GM23248 (cell line): ENCODE measurements at places on chromosomes 11 and 22.

- peak; percentile 17 for DNase-seq
Observed at GRCh38 chr22:47094861-47095330, 332.4 kb downstream of the TBC1D22A start.

- no peak for DNase-seq
Observed at GRCh38 chr11:63462137-63462536, 28.8 kb downstream of the PLAAT5 start.

GRCh38 chr11:47854667-47855066, 6.5 kb upstream of the NUP160 start:
- DNase-seq = no peak

- no peak for DNase-seq
Observed at GRCh38 chr22:19982991-19983578, 33.5 kb downstream of the ARVCF start.

GRCh38 chr11:124961972-124962609, 8.1 kb downstream of the CCDC15 start:
- DNase-seq = peak; percentile 83

- no peak for DNase-seq
Observed at GRCh38 chr11:119531623-119532022, 108.7 kb upstream of the THY1 start.

GRCh38 chr11:45603946-45604682, 61.3 kb downstream of the CHST1 start:
- no peak for DNase-seq

- peak; percentile 76 for DNase-seq
Observed at GRCh38 chr11:102757823-102758549, 22.4 kb downstream of the MMP10 start.

DNA sequence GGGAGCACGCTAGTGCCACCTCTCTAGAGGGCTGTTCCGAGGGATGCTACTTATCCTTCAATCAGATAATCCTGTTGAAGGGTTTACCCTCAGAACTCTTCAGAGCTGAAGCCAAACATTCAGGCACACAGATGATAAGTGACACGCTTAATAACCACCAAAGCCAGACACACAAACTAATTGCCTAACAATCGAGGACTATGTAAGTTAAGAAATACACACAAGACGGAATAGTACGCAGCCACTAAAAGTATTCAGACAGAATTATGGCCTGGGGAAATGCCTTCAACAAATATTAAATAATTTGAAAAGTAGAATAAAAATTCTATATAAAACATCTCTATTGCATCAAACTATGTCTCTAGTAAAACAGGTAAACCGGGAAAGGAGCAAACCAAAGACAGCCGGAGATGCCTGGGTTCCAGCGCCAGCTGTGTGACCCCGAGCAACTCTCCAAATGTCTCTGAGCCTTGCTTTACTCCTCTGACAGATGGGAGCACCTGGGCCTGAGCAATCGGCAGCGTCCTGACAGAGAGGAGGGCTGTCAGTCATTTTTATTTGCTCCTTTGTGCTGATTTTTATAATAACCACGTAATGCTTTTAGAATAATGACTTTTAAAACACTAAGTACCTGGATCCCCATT, 11.3 kb downstream of the LRFN4 start:
- DNase-seq = no peak

DNA sequence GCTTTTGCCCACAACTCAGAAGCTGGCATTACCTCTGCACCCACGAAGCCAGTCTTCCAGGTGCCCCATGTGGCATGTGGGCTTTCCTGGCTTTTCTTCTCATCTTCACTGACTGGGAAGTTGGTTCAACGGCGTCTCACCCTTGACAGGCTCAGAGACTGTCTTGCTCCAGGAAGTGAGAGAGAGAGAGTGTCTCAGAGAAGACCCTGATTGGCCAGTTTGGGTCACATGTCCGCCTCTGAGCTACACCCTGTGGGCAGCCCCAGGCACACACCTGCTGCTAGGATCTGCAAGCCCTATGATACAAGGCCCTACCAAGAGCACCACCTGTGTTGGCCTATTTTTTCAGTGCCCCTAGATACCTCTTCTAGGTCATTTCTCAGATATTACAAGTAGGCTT, 39.0 kb downstream of the RTL6 start:
- DNase-seq = no peak

DNA sequence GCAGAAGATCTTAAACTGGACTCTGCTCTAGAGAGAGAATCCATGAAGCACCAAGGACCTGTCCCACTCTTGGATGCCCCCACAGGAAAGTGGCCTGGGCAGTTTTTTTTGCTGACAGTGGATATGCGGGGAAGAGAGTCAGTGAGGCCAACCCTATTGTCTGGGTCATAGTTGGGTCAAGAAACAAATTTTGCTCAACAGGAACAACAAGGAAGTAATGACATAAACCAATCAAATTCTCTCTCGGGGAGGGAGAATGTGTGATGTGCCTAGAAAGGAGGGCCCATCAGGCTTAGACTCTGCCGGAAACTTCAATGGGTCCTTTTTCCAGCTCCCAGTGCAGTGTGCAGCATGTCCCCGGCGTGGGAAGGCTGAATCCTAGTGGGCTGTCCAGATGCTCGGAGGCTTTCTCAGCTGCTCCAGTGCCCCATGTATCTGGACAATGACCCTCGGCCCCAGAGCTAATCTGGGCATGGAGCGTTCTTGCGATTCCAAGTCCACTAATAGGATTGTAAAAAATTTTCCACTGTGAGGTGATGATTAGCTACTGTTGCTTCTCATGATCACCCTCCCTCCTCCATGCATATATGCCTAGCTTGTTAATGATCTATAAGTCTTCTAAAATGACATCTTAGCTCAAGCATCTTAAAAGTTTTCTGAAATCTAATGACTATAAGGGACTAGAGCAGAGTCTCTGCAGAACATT, 101.0 kb downstream of the SNX19 start:
- no peak for DNase-seq

- peak; percentile 96 for DNase-seq
Observed at GRCh38 chr11:46686886-46687795, 13.3 kb downstream of the ARHGAP1 start.

DNA sequence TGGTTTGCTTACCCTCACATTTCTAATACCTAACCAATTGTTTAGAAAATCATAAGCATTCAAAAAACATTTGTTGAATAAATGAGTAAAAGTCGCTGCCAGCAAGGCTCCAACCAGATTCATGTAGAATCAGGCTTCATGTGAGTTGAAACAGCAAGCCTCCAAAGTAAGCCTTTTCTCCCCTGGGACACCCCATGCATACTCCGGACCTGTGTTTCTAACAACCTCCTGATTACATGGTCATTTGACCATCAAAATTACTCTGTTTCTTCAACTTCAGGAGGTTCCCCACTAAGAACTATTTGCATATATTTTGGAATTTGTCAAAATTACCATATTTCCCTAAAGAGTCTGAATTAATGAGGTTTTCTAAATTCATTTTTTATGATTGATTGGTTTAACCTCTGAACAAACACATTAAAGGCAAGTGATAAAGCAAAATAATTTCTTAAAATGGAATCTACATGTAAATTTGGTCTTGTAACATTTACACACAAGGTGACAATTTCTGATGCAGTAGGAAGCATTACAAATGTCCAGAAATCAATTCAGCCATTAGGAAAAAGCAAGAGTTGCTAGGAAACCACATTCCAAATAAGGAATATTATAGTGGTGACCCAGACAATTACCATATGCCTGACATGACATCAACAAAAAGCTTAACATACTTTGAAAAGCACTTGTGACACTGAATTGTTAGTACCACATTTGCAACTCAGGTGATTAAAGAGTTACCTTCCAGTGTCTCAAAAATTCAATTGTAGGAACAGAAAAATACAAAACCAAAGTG, 252.6 kb downstream of the GUCY1A2 start:
- no peak for DNase-seq

GRCh38 chr11:38814670-38815069, 2216.6 kb upstream of the RAG2 start:
- DNase-seq = no peak

- DNase-seq = peak; percentile 44
Observed at GRCh38 chr11:33920838-33921613, 29.1 kb upstream of the LMO2 start.

DNA sequence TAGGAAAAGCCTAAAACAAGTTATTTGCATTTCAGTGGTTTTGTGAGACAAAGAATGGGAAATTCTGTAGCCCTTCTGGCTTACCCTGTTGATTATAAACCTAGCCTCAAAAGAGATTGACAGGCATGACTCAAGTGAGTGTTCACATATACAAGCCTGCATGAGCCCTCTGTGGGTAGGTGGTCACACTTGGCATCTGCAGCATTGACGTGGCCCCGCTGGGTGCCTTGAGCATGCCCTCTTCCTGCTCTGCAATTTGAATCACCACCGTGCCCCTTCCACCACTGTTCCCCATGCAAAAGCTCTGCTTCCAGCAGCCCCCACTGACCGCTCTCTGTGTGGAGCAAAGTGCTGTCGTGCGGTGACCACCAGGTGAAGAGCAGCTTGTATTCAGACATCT, 21.0 kb upstream of the ADSL start:
- DNase-seq = no peak

DNA sequence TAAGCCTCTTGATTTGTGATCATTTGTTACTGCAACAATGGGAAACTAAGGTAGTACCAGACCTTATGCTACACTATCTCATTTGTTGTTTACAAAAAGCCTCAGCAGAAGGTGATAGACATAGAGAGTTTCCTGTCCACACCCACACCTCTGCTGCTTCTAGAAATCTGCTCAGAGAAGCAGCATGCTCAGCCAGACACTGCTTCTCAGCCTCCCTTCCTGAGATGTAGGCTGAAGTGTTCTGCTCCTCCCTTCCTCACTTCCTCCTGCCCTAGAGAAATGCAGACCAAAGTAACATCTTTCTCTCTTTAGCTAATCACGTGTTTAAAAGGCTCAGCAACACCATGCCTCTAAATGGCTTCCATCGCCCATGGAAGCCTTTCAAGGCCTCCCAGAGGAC, 88.4 kb downstream of the SLC1A2 start:
- DNase-seq = no peak

DNA sequence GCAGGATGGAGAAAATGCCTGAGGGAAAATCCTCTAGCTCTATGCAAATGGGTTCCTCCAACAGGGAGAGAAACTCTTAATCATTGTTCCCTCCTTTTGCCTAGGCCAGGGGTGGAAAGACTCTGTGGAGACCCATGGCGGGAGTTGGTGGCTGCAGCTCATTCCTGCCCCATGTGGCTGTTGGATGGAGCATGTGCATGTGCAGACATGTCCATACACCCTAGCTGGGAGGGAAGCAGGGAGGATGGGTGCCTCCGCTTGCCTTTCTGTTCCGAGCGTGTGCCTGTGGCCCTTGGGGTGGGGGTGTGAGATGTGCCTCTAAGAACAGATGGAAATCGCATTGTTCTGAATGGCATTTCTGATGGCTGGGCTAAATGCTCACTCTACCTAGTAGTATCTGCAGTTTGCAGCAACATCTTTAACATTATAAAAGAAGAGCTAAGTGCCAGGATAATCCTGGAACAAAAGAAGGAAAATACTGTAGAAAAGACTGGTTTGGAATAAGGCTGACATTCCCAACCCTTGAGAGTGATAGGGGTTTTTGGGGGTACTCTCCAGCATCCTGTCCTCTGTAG, 31.7 kb downstream of the METTL15 start:
- DNase-seq = no peak

- no peak for DNase-seq
Observed at GRCh38 chr11:3882655-3883054, 27.2 kb downstream of the STIM1 start.

DNA sequence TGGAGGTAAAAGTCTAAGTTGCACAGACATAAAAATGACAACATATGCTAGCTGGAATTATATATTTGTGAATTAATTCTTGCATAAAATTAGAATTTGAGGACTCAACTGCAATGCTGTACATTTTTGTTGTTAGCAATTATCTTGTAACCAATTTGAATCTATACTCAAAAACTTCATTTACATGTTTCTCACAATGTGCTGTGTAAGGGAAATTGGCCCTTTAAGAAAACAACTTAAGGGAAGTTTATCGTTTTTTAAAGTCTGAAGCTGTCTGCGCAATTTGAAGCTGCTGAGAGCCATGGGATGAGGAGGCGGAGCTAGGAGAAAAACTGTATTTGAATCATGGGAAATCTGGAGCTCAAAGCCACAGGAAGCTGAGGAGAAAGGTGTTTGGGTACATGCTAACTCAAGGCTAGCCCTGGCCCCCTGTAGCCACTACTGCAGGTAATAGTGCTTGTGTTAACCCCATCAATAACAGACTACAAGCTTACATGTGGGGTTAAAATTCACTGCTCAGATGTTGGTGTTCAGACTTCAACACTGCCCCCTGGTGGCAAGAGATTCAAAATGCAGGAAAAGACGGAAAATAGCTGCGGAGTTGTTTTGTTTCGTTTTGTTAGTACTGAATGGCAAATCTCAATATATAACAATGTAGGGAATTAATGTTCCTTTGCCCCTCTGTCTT, 126.1 kb downstream of the BRD1 start:
- DNase-seq = no peak

GRCh38 chr22:23121424-23121823, 20.4 kb downstream of the RSPH14 start:
- DNase-seq = peak; percentile 47

GRCh38 chr11:113198972-113199661, 115.3 kb upstream of the TTC12 start:
- no peak for DNase-seq

DNA sequence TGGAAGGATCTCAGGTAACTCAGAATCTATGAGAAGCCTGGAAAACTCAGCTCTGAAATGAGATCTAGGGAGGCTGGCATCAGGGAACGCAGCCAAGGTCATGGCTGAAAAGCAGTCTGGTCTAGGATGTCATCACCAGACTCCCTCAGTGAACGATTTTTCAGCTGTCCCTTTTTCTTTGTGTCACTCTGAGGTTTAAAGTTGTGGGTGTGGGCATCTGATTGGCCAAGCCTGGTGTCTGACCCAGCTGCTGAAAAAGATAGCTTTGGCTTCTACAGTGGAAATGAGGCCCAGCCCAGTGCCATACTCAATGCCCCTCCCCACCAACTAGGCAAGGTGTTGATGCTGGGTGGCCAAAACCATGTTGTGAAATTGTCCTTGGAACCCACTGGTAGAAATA, 14.5 kb downstream of the RPS3 start:
- DNase-seq = no peak

DNA sequence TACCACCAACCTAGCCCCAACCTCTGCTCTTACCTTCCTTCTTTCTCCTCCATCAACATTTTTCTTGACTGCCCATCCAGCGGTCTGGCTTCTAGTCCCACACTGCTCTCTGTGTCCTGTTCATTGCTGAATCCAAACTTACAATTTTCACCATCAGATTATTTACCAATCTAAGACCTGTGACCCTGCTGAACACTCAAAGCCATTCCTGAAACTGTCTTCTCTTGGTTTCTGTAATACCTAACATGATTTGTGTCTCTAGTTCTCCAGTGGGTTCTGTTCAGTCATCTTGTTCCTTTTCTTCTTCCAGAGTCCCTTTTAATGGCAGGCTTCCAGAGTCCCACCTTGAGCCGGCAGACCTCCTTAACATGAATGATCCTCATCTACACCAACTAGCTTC, 24.1 kb downstream of the RRAS2 start:
- no peak for DNase-seq

- no peak for DNase-seq
Observed at GRCh38 chr11:75248924-75249256, 8.3 kb downstream of the TPBGL start.

- DNase-seq = peak; percentile 50
Observed at GRCh38 chr22:43226377-43227238, 39.7 kb upstream of the TTLL12 start.

- DNase-seq = no peak
Observed at GRCh38 chr11:65849771-65850216, 8.2 kb downstream of the CFL1 start.

- DNase-seq = no peak
Observed at GRCh38 chr22:20031732-20032406, 11.0 kb downstream of the TANGO2 start.
